NCI-H1694 (cell line): ENCODE measurements at places on chromosomes 13 and 19.

GRCh38 chr19:45972947-45973540 is 621 bp downstream of the NOVA2 start:
- DNase-seq, result no peak

DNA sequence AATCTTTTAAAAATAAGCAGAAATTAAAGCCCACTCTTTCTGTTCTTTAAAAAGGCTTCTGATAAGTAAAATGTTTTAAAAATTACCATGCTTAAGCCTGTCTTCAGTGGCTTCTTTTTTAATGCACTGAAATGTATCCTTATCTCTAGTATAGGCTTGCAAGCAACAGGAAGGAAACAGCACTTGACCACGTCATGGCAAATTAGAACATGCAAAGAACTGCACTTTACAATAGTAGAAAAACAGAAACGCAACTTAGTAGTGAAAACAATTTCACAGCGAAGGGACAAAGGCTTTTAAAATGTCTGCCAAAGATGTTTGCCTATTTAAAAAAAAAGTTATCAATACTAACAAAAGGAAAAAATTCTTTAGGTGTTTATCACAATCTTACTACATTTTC is 36.3 kb downstream of the ELF1 start:
- DNase-seq, result no peak

DNA sequence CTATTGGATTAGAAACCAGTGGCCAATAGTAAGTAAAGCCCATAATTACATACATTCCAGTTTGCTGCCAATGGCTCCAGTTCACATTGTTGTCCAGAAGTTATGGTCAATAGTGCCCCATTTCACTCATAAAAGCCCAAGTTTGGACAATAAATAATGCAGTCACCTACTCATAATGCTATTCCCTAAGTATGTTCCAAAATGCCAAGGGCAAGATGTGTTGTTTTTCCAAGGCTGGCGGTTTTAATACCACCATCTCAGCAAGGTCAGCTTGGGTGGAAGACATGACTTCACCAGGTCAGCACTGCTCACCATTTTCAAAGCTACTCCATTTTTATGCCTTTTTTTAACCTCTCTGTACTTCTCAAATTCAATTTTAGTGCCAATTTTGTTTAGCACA is 32.7 kb downstream of the KCTD12 start:
- DNase-seq, result no peak

GRCh38 chr13:43023289-43023963 is at the start of gene DNAJC15:
TSS of gene DNAJC15 (plus strand) at chr13:43023586. CDS start at chr13:43023627, 41 bp downstream.
- no peak for DNase-seq
